ENCODE measurements at places on chromosomes 11 and 22.

DNA sequence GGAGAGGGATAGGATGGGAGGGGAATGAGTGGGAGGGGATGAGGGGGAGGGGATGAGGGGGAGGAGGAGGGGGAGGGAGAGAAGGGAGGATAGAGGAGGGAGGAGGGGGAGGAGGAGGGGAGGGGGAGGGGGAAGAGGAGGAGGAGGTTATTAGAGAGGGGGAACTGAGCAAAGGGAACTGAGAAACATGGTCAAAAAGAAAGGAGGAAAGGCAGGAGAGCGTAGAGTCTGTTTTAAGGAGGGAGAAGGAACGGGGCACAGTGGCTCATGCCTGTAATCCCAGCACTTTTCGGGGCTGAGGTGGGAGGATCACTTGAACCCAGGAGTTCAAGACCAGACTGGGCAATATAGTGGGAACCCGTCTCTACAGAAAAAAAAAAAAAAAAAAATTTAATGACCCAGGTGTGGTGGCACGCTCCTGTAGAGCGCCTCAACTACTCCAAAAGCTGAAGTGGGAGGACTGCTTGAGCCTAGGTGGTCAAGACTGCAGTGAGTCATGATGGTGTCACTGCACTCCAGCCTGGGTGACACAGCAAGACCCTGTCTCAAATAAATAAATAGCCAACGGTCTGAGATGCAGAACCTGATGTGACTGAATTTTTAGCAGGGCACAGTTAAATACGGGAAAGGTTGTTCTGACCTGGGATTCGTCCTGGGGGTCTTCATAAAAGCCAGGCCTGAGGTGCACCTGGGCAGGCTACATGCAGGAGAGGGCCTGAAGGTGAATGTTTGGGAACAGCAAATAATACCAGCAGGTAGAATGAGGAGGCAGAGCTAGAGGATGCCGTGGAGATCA, 4.0 kb downstream of the B3GNT6 start:
- DNase-seq, result no peak

DNA sequence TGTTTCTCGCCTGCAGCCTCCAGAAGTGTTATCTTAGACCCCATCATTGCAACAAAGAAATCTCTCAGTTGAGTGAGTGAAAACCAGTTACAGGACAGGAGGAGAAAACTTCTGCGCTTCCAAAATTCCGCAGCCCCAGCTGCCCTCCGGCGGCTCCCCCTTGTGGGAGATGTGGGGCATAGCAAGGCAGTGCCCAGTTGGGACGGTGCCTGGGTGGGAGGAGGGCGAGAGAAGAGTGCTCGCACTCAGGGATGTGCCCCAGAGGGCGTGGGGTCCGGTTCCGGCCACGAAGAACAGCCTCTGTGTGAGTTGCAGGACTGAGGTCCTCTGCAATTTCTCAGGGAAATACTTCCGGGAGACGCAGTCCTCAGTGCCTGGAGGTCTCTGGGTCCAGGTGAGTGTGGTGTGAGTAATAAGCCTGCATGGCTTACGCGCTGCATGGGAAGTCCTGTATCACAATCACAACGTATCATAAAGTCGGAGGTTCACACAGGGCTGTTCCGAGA, 87.0 kb upstream of the BLID start:
- no peak for DNase-seq

GRCh38 chr22:28769394-28770085, 3.0 kb upstream of the CCDC117 start:
- no peak for DNase-seq

GRCh38 chr22:30697975-30698374, 3.3 kb downstream of the OSBP2 start:
- no peak for DNase-seq

DNA sequence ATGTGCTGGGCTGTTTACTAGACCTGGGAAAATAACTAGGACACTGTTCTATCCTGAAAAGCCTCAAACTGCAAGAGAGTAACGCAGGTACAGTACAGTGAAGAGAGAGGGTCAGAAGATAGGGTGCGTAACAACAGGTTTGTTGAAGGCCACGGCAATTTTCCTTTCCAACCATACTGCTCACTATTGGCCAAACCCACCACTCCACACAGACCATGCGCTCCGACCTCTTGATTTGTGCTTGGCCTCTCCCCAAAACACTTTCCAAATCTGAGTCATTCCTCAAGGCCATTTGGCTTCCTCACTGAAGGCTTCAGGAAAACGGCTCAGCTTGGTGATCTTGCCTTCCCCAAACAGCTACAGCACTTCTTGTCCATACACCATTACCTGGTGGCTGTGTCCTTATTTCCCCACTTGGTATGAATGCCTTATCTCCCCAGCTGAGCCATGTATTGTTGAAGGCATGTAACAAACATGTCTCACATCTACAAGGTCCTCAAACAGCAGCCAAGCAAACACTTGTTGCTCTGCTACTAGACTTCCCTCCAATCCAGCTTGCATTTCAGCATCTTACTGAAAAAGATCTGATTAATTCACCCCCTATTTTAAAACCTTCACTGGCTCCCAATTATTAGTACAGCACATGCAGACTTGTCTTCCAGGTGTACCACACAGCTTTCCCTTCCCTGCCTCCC, 40.9 kb downstream of the TCF20 start:
- no peak for DNase-seq

DNA sequence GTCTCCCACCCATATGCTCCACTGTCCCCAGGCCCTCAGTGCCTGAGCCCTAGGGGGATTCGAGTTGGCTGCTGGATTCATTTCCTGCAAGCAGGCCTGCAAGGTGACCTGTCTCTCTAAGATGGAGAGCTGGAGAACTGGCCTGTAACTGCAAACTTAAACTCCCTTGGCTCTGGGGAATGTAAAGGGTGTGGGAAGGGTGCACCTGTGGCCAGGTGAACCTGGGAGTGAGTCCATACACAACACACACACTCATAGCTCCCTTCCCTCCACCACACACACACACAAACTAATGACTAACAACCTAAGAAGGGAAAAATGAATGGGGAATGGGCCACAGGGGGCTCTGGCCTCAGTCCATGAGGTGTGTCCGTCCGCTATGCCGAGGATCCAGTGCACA, 14.5 kb downstream of the SMTNL1 start:
- no peak for DNase-seq

- peak; percentile 59 for DNase-seq
These were observed 28.3 kb downstream of the GRIK4 start for GRCh38 chr11:120539667-120540369.

DNA sequence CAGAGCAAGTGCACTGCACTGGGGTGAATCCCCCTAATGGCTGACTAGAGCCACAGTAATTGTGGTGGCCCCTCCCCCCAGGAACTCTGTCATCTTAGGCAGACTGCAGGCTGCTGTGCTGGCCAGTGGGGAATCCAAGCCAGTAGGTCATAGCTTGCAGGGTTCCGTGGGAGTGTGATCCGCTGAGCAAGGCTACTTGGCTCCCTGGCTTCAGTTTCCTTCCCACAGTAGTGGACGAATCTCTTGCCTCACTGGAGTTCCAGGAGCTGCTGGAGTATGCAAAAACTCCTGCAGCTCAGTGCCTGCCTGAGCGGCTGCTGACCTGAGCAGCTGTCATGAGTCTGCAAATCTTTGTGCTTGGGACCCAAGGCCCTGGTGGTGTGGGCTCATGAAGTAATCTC, 13.2 kb downstream of the OOSP3 start:
- DNase-seq, result no peak

DNA sequence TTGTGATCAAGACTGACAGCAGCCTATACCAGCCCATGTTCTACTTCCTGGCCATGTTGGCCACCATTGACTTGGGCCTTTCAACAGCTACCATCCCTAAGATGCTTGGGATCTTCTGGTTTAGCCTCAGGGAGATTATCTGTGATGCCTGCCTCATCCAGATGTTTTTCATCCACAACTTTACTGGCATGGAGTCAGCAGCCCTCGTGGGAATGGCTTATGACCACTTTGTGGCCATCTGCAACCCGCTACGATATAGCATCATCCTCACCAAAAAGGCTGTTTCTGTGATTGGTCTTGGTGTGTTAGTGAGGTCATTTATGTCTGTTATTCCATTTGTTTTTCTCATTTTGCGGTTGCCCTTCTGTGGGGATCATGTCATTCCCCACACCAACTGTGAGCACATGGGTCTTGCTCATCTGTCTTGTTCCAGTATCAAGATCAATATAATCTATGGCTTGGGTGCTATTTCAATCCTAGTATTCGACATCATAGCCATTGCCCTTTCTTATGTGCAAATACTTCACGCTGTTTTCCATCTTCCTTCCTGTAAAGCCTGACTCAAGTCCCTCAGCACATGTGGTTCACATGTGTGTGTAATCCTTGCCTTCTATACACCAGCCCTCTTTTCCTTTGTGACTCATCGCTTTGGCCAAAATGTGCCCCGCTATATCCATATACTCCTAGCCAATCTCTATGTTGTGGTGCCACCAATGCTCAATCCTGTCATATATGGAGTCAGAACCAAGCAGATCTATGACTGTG, 23.6 kb downstream of the OR52E1 start:
- DNase-seq, result no peak

DNA sequence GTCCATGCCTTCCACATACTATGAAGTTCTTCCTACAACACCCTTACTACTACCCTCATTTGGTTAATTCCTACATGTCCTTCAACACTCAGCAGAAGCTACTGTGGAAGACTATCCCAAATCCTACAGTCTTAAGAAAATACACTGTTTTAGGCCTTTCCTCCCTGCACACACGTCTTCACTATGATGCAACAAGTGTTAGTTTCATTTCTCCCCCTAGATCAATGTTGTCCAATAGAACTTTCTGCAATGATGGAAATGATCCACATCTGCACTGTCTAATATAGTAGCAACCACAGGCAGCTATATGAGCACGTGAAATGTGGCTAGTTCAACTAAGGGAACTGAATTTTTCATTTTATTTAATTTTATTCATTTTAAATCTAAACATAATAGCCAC, 46.7 kb upstream of the CCDC34 start:
- no peak for DNase-seq

DNA sequence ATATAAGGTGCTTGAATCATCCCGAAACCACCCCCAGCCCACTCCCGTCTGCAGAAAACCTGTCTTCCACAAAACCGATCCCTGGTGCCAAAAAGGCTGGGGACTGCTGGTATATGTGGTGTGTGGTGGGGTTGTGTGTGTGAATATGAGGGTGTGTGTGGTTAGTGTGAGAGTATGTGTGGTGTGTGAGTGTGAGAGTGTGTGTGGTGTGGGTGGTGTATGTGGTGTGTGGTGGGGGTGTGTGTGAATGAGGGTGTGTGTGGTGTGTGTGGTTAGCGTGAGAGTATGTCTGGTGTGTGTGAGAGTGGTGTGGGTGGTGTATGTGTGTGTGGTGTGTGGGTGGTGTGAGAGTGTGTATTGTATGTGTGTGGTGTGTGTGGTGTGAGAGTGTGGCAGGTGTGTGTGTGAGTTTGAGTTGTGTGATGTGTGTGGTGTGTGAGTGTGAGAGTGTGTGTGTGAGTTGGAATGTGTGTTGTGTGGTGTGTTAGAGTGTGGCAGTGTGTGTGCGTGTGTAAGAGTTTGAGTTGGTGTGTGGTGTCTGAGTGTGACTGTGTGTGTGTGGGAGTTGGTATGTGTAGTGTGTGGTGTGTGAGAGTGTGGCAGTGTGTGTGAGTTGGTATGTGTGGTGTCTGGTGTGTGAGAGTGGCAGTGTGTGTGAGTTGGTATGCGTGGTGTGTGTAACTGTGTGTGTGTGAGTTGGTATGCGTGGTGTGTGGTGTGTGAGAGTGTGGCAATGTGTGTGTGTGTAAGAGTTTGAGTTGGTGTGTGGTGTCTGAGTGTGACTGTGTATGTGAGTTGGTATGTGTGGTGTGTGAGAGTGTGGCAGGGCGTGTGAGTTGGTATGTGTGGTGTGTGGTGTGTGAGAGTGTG, 6.5 kb downstream of the UPK3A start:
- no peak for DNase-seq

GRCh38 chr11:33540427-33540826, 160.2 kb downstream of the C11orf91 start:
- DNase-seq, result no peak

DNA sequence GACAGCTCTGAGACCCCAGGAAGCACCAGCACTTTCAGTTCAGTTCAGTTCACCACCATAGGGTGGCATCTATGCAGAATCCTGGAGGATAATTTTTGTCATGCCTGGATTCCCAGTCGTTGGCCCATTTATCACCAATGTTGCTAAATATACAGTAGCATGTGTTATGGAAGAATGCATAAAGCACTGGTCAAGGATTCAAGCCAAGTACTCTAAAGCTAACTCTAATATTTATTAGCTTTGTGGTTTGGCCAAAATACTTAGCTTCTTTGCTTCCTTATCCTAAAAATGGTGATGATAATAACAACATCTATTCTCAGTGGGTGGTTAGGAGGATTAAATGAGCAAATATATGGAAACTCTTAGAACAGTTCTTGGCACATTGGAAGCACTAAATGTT, 294.7 kb upstream of the ZC3H12C start:
- DNase-seq, result no peak

GRCh38 chr11:31824332-31824878, 13.3 kb upstream of the PAX6 start:
- DNase-seq, result no peak

DNA sequence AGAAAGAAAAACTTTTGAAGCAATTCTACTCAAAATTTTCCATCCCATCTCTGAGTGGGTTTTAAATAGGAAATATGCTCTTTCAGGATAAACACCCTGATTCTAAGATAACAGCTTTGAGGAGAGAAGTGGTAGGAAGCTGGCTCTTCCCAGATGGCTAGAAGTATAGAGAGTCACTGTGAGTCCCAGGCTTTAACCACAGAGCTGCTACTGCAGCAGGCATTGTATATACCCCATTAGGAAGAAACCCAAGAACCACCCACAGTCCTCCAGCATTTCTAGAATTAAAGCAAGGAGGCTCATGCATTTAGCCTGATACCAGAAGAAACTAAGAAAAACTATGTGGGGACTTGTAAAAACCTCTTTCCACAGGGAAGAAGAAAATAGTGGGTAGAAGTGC, 1405.6 kb upstream of the TENM4 start:
- DNase-seq, result no peak

- no peak for DNase-seq
These were observed 23.3 kb downstream of the DKK3 start for GRCh38 chr11:11985016-11985715.

- no peak for DNase-seq
These were observed 33.0 kb upstream of the PLET1 start for GRCh38 chr11:112293614-112294013.

All from NCI-H2029 treated with DMSO at 0.1 percent for 48 hours (cell line).